Skeletal muscle tissue (tissue), 5 donors: ENCODE measurements at places on chromosomes 4 and X. TPM values are rescaled to one million over a fixed set of nuclear protein-coding genes. Genes with fewer than 3 reads are reported as not detected.

The UCP1 gene
- 1.0 TPM for total RNA-seq

The GLRB gene
- total RNA-seq = 5.2 TPM

The WDR17 gene
- total RNA-seq = 1.0 TPM

The KIAA1210 gene
- total RNA-seq = not detected

The TMEM271 gene
- total RNA-seq = not detected

The ACOT9 gene
- total RNA-seq = 43.8 TPM

The KCND1 gene
- 0.52 TPM for total RNA-seq

The APBB2 gene
- total RNA-seq = 41.2 TPM

The NHSL2 gene
- 4.7 TPM for total RNA-seq

The NDST4 gene
- total RNA-seq = 2.6 TPM

The SLC6A14 gene
- not detected for total RNA-seq

The CSN1S1 gene
- total RNA-seq = not detected

The CDK16 gene
- total RNA-seq = 38.6 TPM

The FBXO8 gene
- 30.3 TPM for total RNA-seq

The MAGEC2 gene
- total RNA-seq = not detected

The BMP3 gene
- 1.6 TPM for total RNA-seq
